ENCODE measurements at places on chromosomes 11 and 22.

DNA sequence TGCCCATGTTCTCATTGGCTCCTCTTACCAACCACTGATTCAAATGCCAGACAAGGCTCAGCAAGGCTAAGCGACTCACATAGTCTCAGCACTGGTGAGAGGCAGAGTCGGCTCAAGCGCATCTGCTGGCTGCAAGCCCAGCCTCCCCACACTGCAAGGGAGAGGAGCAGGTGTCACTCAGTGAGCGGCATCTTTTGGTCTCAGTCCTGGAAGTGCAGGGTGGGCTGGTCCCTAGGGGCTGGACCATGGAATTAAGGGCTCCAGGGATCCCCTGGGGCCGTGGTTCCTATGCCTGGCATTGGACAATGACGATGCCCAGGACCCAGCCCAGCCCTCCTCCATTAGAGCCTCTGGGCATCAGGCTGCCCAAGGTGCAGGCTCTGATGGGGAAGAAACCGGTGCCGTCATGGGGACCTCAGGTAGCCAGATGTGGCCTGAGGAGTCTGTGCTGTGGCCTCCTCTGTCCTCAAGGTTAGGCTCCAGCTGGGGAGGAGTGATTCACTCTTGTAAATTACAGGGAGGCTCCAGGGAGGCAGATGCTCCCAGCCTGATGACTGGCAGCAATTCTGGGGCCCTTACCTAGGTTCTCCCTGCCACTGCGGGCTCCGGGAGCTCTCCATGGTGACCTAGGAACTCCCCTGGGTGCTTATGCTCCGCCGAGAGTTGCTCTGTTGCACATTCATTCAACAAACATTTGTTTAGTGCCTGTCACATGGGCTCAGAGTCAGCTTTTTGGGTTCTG, 28.0 kb downstream of the FADS2 start:
- DNase-seq, result no peak

- peak; percentile 74 for DNase-seq
These were observed 1.4 kb downstream of the MFNG start for GRCh38 chr22:37484480-37485394.

DNA sequence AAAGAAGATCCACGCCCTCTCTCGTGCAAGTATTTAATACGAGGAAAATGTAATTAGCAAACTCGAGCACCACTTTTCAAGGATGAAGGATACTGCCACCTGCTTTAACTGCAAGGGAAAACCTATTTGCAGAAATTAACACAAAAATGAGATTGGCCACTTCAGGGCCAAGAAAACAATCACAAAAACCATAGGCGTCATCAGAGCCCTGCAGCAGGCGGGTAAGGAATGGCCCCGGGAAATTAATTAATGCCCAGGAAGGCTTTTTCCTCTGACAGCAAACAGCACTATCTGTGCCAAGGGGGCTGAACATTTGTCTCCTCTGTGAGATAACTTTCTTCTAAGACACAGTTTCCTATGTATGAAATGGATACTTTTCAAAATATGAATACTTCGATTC, 255.7 kb downstream of the CTTN start:
- DNase-seq, result no peak

DNA sequence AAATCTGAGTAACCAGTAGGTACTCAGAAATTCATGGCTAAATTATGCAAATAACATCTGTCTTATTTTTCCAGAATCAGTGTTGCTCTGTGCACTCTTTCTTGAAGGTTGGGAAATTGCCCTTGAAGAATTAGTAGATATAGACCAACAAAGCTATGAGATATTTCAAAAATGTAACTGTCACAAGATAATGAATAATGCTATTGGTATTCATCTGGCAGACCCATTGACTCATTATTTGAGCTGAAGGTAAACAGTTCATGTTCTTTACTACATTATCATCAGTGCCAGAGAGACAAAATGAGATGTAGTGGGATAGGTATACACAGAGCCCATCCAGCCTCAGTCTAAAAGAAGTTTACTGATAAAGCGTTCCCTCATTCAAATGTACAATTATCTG, 274.7 kb downstream of the CASP12 start:
- DNase-seq, result no peak

DNA sequence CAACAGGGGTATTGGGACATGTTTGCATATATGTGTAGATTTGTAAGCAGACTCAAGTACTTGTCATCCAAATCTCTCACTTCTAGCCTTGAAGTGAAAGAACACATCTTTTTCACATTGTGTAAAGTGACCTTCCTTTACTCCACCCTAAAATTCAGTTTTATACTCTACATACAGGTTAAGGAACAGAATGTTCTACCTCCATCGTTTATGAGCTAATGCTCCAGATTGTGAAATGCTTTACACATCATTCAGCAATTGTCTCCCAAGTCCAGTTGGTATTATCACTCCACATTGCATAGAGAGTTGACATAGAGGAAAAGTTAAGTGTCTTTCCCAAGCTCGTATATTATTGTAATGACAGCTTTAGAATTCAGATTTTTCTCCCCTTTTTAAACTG, 46.1 kb upstream of the BLID start:
- no peak for DNase-seq

- no peak for DNase-seq
These were observed 11.6 kb downstream of the IGF2 start for GRCh38 chr11:2127482-2128129.

GRCh38 chr11:131056036-131056435, 139.8 kb upstream of the SNX19 start:
- DNase-seq, result no peak

- no peak for DNase-seq
These were observed 10.2 kb upstream of the CLNS1A start for GRCh38 chr11:77647654-77648305.

DNA sequence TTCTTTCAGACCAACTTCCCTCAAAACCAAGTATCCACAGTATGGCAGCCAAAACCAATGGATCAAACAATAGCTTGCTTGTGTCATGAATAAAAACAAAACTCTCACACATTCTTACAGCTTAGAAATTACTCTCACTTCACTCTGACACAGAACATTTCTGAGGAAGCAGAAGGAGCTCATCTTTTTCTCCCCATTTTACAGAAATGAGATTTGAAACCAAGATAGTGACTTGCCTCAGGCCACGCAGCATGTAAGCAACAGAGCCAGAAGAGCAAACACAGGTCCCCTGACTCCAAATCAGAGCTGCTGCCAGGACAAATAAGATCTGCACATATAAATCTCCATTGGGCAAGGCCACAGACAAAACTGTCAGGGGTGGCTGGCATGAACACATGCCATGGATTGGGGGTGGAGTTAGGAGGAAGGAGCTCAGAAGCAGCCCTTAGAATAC, 64.8 kb downstream of the RAB30 start:
- DNase-seq, result no peak

GRCh38 chr11:119525180-119525866, 102.4 kb upstream of the THY1 start:
- no peak for DNase-seq

- no peak for DNase-seq
These were observed 119.4 kb downstream of the BLID start for GRCh38 chr11:121996574-121996973.

GRCh38 chr11:125091877-125092664, 19.4 kb downstream of the TMEM218 start:
- DNase-seq, result no peak

DNA sequence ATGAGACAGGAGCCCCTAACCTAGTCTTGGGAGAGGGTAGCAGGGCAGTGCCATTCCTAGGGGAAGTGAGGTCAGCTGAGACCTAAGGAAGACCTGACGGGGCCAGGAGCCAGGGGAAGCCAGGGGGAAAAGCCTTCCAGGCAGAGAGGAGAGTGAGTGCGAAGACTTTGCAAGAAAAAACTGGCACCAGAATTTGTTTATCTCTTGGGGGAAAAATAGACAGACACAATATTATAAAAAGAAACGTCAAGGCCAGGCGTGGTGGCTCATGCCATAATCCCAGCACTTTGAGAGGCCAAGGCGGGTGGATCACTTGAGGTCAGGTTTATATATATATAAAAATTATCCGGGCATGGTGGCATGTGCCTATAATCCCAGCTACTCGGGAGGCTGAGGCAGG, 26.9 kb upstream of the TESMIN start:
- no peak for DNase-seq

- DNase-seq, result no peak
These were observed 8.7 kb downstream of the CCDC83 start for GRCh38 chr11:85863855-85864254.

DNA sequence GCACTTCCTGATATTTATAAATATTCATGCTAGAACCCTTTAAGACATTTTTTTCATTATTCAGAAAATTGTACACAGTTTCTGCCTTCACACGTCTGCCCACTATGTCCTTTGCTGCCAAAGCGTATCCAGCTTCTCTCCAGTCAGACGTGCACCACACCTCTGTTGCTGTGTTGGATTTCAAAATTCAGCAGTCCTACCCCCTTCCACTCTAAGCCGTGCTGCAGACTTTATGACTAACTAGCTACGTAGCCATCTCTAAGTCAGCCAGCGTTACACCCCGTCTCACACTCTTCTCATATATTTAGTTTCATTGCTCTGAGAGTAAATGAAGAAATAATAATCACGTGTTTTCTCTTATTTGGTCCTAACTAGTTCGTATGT, 28.2 kb upstream of the OPCML start:
- no peak for DNase-seq

GRCh38 chr11:15903246-15903645, 453.1 kb downstream of the SOX6 start:
- no peak for DNase-seq

GRCh38 chr11:10272132-10272531, 21.9 kb downstream of the SBF2 start:
- DNase-seq, result no peak

GRCh38 chr11:71131861-71132260, 120.5 kb downstream of the SHANK2 start:
- DNase-seq, result no peak

DNA sequence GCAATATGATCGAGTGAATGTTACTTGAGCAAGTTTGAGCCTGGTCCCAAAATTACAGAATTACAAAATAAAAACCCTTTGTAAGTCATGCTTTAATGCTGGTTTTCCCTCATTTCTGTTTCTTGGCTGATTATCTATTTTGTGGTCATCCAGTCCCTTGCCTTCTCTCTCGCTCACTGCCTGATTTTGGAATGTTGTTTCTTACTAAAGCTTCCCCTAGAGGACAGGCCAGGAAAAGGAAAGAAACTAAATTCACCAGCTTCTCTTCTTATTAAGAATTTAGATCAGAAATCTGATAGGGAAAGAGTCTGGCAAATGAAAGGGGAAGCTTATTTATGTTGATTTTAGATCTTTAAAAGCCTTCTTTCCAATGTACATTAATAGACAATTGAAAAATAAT, 16.6 kb upstream of the BDNF start:
- no peak for DNase-seq

GRCh38 chr22:32815943-32816342, 14.4 kb downstream of the TIMP3 start:
- no peak for DNase-seq

DNA sequence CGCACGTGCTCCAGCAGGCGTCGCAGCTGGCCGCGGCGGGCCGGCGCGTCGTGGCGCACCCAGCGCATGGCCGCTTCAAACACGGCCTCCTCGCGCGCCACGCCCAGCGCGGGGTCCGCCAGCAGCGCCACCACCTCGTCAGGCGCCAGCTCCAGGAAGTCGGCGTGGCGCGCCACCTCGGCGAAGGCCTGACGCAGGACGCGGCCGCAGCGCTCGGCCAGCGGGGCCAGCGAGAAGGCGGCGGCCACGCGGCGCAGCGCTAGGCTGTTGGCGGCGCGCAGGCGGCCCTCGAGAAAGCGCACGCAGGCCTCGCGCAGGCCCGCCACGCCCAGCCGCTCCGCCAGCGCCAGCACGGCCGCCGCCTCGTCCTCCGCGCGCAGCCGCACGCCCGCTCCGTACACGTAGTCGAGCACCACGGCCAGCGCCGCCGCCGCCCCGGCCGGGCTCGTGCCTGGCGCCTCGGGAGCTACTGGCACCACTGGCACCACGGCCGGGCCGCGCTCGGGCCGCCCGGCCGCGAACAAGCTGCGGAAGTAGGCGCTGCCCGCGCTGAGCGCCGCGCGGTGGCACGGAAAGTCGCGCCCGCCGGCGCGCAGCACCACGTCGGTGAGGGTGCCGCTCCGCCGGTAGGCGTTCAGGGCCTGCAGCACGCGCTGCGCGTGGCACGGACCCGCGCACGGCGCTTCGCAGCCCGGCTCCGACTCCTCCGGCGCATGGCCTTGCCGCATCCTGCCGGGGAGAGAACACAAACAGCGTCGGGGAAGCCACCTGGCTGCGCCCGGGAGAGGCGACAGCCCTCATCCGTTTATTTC, 2.9 kb downstream of the KLHL35 start:
- DNase-seq, result peak; percentile 62

DNA sequence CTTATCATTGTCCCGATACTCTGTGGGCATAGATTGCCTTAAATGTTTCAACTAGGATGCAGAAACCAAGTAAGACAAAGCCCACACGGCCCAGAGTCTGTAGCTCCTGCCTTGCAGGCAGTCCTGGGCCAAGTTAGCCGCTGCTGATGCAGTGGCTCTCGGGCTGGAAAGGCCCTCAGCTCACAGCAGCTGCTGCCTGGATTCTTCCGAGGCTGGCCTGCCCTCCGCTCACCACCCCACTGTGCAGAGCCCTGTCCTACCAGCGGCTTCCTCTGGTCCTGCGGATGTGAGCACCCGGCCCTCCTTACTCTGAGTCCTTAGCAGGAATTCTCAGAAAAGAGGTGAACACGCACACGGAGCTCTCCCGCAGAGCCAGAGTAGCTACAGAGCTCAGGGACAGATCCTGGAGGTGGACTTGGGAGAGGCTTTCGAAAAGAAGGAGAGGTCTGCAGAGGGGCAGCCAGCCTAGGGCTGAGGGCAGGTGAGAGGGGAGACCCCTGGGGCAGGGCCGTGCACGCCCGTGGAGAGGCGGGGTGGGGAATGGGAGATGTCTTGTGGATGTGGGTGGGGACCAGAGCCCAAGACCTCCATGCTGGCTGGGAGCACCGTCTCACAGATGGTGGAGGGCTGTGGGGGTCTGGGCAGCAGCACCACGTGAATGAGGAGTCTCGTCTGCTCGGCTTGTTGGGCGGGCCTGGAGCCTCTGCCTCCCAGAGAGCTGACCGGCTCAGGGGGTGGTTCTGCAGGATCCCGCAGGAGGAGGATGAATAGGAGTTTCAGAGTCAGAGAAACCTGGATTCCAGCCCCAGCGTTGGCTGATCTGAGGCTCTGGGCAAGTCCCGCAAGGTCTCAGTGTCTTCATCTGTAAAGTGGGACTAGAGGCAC, 117.4 kb upstream of the B3GAT1 start:
- no peak for DNase-seq

DNA sequence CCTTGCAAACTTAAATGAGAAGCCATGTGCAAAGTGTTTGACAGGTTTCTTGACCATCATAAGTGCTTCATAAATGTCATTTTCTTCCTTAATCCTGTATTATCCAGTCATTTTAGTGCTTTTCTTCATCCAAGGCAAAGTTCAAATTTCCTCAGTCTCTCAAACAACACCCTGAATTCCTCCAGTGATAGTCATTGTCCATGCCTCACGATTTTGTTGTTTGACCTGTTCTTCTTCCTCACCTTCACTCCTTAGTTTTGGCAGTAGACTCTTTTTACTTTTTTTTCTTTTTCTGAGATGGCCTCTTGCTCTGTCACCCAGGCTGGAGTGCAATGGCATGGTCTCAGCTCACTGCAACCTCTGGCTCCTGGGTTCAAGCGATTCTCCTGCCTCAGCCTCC, 1257.3 kb downstream of the FAM181B start:
- no peak for DNase-seq

GRCh38 chr22:45537734-45538181, 35.1 kb downstream of the FBLN1 start:
- DNase-seq, result no peak

Data from activated CD8-positive, alpha-beta memory T cell treated with anti-CD3 and anti-CD28 coated beads, Interleukin-2, amount 50 U/mL, for 4 hours (primary cell).